ENCODE measurements at places on chromosomes 13 and 19.

- DNase-seq = no peak
Measured at GRCh38 chr13:102536695-102537485, 59.9 kb upstream of the TPP2 start.

DNA sequence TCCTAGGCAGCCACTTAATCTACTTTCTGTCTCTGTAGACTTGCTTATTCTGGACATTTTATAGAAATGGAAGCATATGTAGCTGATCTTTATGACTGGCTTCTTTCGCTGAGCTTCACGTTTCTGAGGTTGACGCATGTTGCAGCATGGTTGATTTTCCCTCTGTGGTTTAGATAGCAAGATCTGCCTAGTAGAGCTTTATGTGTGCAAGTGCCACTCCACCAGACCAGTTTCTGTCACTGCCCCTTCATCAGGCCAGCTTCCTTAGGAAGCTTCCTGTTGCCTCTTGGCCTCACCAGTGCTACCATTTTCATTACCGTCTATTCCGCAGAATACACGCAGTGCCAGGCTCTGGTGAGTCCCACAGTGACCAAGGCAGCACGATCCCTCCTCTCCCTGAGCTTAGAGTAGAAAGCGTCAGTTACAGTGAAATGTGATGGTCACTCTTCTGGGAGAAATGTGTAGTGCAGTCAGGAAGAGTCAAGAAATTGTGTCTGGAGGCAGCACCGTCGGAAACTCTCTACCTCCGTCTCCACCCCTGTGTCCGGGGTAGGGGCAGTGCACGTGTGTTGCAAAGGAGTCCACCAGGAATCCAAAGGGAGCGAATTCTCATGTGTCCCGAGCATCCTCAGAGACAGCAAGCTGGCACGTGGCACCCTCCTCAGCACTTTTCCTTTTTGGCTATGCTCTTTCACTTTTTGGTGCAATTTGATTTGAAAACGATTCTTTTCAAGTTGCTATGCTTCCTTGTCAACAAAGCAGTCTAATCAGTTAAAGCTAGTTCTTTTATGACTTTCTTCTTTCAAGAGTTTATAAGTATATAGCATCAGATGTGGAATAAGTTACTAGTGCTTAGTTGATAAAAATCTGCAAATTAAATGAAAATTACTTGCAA, 45.4 kb upstream of the GPR183 start:
- no peak for DNase-seq

- no peak for DNase-seq
Measured at GRCh38 chr13:93687261-93687660, 460.7 kb downstream of the GPC6 start.

DNA sequence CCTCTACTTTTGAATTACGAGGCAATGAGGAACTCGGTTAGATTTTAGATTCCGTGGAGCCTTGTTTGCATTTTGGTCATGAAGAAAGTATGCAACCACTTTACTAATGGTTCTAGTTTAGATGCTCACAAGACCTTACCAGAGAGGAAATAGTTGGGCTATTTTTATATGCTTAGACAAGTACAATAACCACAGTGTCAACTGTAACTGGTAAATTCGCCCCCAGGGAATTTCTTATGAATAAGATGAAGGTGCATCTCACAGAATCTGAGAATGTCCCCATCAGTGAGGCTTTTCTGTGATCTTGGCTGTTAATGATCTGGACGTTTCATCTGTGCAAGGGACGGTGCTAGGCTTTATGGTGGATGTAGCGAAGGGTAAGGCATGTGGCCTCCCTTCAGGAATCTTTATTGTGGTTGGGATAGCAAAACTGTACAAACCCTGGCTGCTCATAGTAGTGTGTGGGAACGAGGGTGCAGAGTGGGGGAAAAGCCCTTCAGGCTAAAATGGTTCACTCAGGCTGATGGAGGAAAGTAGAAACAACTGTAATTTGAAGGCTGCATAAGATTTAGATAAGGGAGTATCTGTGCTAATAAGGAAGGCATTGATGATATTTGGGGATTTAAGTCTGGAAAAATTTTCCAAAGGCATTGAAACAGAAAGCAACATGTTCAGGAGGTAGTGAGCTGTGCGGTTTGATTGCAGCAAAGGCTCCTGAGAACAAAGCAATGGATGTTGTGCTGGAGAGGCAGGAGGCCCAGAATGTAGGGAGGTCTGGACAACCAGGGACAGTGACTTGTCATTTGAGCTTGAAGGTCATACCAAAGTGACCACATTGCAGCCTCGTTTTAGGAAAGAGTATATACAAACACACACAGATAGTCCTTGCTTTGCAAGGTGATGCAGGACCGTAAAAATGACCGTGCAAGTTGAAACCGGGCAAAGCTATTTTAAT, 28.4 kb downstream of the UBAC2 start:
- DNase-seq = peak; percentile 21

GRCh38 chr19:17049711-17050280, 23.2 kb upstream of the CPAMD8 start:
- DNase-seq = no peak

- DNase-seq = no peak
Measured at GRCh38 chr13:36536546-36536945, 104.3 kb downstream of the CCNA1 start.

GRCh38 chr19:28737021-28737895, 475.7 kb downstream of the UQCRFS1 start:
- no peak for DNase-seq

- DNase-seq = no peak
Measured at GRCh38 chr19:30328096-30328495, 44.1 kb upstream of the ZNF536 start.

GRCh38 chr13:75636436-75637180, 478 bp downstream of the LMO7 start:
- DNase-seq = no peak

- no peak for DNase-seq
Measured at GRCh38 chr19:30577551-30578105, 205.4 kb downstream of the ZNF536 start.

- no peak for DNase-seq
Measured at GRCh38 chr19:401866-402511, 7.0 kb downstream of the C2CD4C start.

DNA sequence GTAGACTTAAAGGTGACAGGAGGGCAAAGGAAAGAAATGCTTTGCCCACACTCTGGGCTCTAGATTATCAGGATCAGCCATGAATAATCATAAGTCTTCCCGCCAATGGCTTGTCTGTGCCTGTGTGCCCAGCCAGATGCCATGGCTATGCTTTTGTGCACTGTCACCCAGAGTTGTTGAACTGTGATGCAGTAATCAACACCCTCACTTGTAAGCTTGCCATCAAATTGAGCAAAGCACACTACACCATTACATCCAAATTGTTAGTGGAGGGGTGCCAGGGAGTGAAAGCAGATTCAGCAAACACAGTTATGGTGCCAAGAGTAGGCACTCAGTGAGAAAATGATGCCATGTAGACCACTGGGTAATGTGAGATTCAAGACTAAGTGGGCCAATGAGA, 845.3 kb upstream of the MIR17HG start:
- DNase-seq = no peak

DNA sequence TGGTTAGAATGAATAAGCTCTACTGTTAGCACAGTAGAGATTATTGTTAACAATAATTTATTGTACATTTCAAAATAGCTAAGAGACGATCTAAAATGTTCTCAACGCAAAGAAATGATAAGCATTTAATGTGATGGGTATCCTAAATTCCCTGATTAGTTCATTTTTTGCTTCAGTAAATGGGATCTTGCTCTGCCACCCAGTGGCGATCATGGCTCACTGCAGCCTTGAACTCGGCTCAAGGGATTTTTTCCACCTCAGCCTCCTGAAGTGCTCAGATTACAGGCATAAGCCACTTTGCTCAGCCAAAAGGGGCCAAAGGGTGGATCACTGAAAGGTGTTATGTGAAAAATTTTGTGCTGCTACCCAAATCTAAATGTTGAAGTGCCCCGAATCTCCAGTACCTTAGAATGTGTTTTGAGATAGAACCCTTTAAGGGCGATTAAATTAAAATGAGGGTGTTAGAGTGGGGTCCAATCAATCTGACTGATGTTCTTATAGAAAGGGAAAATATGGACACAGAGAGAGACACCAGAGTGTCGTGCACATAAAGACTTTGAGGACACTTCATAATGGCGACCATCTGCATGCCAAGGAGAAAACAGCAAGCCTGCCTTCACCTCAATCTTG, 31.5 kb upstream of the ZNF766 start:
- peak; percentile 25 for DNase-seq

- DNase-seq = no peak
Measured at GRCh38 chr13:23570099-23570920, at the start of gene TNFRSF19. TNFRSF19 (plus strand) TSS chr13:23570412; CDS start chr13:23590184, 19,772 bp downstream.

DNA sequence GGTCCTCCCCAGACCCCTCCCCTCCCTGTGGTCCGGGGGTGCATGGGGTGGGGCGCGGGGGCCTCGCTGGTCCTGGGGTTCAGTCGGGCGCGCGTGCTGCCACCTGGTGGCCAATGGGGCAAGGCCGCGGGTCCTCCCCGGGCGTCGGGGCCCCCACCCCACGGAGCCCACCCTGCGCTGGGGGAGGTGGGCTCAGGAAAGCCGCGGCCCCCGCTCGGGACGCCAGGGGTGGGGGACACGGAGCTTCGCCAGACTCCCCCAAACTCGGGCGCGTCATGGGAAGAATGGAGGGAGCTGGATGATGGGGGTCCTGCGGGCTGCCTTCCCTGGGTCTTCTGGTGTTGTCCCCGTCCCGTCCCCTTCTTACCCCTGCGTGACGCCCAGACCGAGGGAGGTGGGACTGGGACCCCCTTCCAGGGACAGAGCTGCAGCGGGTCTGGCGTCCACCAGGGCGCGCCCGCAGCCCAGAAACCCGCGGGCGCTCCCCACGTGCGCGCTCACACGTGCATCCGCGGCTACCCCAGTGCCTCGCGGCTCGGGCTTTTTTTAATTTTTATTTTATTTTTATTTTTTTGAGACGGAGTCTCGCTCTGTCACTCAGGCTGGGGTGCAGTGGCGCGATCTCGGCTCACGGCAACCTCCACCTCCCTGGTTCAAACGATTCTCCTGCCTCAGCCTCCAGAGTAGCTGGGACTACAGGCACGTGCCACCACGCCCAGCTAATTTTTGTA, 19.8 kb upstream of the TCF3 start:
- no peak for DNase-seq

- DNase-seq = no peak
Measured at GRCh38 chr19:55113570-55114039, 3.8 kb downstream of the PPP1R12C start.

DNA sequence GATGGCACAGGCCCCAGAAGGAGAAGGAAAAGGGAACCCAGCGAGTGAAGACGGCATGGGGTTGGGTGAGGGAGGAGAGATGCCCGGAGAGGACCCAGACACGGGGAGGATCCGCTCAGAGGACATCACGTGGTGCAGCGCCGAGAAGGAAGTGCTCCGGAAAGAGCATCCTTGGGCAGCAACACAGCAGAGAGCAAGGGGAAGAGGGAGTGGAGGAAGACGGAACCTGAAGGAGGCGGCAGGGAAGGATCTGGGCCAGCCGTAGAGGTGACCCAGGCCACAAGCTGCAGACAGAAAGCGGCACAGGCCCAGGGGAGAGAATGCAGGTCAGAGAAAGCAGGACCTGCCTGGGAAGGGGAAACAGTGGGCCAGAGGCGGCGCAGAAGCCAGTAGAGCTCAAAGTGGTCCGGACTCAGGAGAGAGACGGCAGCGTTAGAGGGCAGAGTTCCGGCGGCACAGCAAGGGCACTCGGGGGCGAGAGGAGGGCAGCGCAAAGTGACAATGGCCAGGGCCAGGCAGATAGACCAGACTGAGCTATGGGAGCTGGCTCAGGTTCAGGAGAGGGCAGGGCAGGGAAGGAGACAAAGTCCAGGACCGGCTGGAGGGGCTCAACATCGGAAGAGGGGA, 1.1 kb downstream of the PPP1R12C start:
- no peak for DNase-seq

DNA sequence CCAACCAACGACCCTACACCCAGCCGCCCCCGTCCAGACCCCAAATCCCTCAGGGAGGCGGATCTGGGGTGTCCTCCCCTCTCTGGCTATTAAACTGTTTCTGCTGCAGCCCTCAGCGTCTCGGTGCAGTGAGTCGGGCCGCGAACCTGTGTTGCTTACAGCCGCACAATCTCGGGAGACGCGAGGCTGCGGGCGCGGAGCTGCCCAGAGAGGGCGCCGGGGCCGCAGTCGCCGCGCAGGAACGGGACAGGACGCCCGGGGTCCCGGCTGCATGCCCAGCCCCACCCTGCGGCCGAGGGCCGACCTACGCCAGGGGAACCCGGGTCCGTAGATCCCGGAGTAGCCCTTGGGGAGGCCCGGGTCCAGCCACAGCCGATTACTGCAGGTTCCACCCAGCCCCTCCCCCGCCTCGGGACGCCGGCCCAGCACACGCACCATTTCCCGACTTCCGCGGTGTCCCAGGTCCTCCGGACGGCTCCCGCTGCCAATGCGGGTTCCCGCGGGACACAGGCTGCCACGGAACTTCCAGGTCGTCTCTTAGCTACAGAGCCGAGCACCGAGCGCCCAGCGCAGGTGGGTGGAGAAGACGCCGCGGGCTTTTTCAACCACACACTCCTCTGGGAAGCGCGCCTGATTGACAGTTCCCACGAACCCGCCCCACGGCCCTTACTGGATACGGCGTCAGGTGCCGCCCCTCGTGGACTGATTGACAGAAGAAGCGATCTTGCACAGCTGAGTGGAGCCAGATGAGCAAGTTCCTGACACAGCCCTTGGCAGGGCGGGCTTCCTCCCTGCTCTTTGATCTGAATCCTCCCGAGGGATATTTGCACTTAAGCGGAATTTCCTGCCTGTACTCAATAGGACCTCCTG, at the start of gene ZNF799:
ZNF799 (minus strand) TSS at position 639 of the 870 bp plus-strand sequence; CDS start at position 438, 201 bp downstream.
- DNase-seq = peak; percentile 87

DNA sequence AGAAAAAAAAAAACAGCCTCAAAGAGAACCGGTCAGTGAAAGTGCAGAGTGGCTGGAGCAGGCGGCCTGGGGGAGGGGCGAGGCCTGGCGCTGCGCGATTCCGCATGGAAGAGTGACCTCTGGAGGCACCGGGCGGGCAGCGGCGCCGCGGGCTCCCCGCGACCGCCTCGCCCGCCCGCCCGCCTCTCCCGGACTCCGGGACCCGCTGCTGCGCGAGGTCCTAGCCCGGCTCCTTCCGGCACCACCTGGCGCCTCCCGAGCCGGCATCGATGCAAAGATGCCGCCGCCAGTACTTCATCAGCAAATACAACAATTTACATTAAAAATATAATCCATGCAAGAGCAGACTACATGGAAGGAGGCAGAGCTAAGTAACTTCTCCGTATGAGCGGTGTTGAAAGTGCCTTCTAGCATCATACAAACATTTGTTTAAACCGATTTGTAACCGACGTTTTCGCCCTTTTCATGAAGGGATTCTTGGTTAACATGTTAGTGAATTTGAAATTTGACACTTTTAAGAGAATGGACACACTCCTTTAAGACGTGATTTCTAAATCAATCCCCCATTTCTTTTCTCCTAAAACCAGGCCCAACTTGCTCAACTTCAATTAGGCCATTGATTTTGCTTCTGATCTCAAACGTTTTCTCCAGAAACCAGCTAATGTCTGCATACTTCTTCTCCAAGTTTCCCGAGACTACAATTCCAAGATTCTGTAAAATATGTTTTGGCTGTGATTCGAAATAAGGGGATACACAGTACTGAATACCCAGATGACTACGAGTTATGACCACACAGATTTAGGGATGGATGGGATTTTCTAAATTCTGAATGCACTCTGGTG, 2.1 kb downstream of the EFNB2 start:
- no peak for DNase-seq

Measured in NCI-H1048 (cell line).